ENCODE measurements at places on chromosomes 2 and 18.

- no peak for DNase-seq
Measured at GRCh38 chr18:7459851-7460770, 107.0 kb upstream of the PTPRM start.

GRCh38 chr2:197296835-197297234, 13.7 kb downstream of the ANKRD44 start:
- DNase-seq, result no peak

- no peak for DNase-seq
Measured at GRCh38 chr2:30425326-30425725, 21.7 kb upstream of the LCLAT1 start.

- no peak for DNase-seq
Measured at GRCh38 chr18:6449213-6449612, 34.5 kb upstream of the L3MBTL4 start.

- no peak for DNase-seq
Measured at GRCh38 chr2:235002198-235003095, 50.6 kb downstream of the SH3BP4 start.

GRCh38 chr2:222381566-222381965, 42.8 kb upstream of the SGPP2 start:
- no peak for DNase-seq

GRCh38 chr18:45621061-45621511, 5.8 kb downstream of the SLC14A2 start:
- peak; percentile 38 for DNase-seq

Measured in HL-60 (cell line).